ENCODE measurements at places on chromosomes 4 and X.

DNA sequence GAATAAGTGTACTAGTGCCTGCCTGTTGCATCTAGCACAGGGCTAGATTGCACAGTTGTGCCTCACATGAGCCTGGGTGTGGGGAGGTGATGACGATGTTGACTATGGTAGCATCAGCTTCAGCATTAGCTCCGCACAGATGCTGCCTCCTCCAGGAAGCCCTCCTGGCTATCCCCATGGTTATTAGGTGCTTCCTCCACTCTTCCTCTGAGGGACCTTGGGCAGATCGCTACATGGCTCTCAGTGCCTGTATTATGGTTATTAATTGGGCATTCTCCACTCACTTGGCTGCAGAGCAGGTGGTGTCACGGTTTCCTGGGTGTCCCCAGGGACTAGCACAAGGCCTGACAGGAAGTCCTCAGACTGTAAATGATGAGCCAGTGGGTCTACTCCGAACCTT, 325.6 kb downstream of the ARHGAP10 start:
- no peak for DNase-seq

DNA sequence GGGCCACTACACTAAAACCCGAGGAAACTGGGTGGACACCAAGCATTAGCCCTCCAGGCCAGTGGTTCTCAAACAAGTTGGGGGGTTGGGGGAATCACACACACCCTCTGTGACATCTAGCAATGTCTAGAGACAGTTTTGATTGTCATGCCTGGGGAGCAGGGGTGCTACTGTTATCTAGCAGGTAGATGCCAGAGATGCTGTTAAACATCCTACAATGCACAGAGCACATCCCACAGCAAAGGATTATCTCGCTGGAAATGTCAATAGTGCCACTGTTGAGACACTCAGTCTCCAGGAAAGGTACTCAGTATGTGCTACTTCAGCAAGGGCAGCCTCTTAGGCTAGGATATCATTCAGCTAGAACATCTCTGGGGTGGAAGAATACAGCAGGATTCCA, 1.3 kb downstream of the SMC1A start:
- DNase-seq, result no peak

DNA sequence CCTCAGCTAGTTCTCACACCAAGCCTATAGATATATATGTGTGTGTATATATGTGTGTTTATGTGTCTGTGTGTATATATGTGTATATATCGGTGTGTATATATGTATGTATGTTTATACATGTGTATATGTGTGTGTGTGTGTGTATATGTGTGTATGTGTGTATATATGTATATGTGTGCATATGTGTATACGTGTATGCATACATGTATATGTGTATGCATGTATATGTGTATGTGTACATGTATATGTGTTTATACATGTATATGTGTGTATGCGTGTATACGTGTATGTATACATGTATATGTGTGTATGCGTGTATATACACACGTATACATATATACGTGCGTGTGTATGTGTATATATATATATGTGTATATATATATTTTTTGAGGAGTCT, 18.3 kb downstream of the GTPBP6 start:
- no peak for DNase-seq

GRCh38 chr4:170057866-170058265, 31.7 kb upstream of the MFAP3L start:
- DNase-seq, result no peak

DNA sequence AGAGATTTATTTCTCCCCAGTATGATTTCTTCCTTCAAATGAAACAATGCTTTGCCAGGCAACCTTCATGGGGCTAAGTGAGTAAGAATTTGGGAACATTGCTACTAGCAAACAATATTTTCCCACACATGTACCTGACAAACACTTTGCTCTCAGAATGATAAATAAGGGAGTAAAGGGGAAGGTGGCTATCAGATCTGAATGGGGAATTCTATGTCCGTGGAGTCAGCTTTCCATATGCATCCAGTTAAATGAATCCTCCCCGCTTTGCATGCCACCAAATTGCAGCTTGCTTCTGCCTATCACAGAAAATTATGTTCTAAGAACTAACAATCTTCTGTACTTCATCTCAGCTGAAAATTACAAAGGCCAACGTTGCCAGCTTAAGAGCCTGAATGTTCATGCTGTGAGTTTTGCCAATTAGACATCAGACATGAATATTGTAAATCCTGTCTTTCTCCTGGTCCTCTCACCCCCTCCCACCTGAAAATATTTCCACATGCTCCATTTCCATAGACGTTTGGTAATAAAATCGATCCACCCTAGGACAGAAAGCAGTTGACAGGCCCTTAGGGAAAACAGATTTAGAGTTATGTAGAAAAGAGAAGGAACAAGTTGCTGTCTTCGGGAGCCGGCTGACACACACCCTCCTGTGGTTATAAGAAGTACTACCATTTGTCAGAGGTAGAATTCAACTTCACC, 6.3 kb downstream of the MEPE start:
- no peak for DNase-seq

DNA sequence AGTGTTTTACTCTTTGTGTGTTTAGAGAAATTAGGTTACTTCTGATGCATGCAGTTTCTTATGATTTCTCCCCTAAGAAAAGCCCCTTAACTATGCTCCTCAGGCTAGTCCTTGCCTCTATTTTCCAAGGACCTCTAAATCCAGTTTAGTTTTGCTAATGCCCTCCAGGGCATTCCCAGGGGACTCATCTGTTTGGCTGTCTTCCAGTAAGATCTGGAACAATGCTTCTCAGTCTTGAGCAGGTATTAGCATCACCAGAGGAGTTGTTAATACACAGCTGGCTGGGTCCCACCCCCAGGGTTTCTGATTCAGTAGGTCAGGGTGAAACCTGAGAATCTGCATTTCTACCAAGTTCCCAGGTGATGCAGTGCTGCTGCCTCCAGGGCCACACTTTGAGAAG, 56.9 kb downstream of the OTC start:
- DNase-seq, result no peak

DNA sequence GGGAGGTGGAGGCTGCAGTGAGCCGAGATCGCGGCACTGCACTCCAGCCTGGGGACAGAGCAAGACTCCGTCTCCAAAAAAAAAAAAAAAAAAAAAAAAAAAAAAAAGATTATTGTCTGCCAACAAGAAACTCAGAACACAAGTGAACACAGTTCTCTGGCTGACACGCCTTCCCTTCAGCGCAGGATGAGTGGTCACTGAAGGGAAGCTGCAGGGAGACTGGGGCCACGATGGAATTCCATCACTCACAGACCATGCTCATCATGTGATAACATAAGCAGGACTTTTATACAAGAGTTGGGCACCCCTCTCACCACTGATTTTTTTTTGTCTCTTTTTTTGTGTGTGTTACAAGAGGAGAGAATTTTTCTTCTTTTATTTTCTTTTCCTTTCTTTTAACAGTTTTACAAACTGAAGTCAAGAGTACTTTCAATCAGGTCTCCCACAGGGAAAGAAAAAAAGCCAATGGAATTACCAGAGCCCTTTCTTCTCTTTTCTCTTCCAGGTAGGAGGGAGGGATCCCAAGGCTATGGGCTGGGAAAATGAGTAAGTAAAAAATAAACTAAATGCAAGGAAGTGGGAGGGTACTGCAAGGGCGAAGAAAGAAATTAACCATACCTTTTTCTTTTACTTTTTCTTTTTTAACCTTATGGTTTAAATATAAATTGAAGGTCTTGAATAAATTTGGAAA, 435.6 kb downstream of the GPM6A start:
- DNase-seq, result no peak

- DNase-seq, result no peak
Observed at GRCh38 chr4:128538111-128538882, 250.7 kb upstream of the PGRMC2 start.

GRCh38 chrX:154738011-154738738, 12.7 kb downstream of the GAB3 start:
- peak; percentile 77 for DNase-seq

- DNase-seq, result no peak
Observed at GRCh38 chr4:108890484-108890881, 127.6 kb upstream of the ETNPPL start.

- no peak for DNase-seq
Observed at GRCh38 chr4:100657187-100657586, 139.4 kb upstream of the EMCN start.

DNA sequence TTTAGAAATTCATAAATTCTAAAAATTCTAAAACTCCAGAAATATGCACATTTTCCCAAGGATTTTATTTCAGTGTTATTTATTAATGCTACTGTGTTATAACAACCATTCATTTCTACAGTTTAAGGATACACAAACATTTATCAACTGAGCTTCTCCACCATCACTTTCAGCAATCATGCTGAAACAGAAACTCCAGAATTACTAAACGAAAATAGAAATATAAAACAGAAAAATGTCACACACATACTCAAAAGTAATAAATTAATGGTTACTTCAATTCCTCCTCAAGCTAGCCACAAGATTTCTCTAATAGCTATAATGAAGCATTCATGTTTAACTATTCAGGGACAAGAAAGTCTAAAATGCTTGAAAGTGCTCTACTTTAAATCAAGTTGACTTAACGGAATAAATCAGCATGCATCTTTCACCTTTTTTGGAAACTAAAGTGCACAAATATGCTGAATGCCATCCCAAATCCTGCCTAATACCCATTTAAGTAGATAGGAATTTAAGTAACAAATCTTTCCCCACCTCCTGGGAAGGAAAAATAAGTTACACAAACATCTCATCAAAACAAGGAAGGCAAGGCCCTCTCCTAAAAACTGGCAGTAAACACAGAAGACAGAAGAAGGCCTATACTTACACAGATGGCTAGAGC, 563 bp downstream of the FAM13A start:
- DNase-seq, result no peak

DNA sequence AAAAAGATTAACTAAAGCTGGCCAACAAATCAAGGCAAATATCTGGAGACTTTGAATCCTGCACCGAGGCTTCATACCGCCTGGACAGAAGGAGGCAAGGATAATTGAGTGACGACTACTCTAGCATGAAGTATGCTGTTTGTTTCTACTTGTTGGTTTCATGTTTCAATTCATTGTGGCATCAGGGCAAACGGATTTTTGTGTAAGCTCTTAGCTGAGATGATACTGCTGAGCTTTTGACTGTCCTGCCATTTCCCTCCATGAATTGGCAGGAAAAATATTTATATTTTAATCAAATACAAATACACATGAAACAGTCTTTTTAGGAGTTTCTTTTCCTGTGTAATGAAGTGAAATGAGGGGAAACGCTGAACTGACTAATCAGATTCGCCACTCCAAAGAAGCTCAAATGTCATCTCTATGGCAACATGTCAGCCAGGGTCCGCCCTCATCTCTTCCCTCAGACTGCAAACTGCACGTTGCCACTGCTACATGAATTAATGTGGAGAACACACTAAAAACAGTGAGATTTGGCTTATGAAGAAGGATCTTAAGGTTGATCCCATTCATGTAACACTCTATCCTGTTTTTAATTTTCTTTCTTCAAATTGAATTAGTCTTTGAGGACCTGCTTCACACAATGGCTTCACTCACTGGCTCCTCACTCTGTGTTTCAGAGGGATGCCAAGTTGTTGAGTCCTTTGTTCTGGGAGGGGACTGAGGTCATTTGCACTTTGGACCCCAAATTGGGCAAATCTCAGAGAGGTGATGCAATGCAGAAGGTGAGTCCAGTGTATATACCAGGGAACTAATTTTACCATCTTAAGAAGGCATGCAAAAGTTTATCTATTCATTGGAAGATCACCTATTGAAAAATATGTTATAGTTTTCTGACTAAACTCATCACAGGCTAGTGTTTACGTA, 149.6 kb upstream of the MID1 start:
- DNase-seq, result peak; percentile 64

DNA sequence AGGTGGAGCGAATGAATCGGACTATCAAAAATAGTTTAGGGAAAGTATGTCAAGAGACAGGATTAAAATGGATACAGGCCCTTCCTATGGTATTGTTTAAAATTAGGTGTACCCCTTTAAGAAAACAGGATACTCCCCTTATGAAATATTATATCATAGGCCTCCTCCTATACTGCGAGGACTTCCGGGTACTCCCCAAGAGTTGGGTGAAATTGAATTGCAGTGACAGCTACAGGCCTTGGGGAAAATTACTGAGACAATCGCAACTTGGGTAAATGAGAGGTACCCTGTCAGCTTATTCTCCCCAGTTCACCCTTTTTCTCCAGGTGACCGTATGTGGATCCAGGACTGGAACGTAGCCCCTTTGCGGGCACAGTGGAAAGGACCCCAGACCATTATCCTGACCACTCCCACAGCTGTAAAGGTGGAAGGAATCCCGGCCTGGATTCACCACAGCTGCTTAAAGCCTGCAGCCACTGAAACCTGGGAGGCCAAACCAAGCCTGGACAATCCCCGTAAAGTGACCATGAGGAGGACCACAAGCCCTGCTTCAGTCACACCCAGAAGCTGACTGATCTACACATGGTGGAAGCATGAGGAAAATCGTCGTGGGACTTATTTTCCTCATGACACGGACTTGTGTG, 1138.1 kb downstream of the ARAP2 start:
- no peak for DNase-seq

DNA sequence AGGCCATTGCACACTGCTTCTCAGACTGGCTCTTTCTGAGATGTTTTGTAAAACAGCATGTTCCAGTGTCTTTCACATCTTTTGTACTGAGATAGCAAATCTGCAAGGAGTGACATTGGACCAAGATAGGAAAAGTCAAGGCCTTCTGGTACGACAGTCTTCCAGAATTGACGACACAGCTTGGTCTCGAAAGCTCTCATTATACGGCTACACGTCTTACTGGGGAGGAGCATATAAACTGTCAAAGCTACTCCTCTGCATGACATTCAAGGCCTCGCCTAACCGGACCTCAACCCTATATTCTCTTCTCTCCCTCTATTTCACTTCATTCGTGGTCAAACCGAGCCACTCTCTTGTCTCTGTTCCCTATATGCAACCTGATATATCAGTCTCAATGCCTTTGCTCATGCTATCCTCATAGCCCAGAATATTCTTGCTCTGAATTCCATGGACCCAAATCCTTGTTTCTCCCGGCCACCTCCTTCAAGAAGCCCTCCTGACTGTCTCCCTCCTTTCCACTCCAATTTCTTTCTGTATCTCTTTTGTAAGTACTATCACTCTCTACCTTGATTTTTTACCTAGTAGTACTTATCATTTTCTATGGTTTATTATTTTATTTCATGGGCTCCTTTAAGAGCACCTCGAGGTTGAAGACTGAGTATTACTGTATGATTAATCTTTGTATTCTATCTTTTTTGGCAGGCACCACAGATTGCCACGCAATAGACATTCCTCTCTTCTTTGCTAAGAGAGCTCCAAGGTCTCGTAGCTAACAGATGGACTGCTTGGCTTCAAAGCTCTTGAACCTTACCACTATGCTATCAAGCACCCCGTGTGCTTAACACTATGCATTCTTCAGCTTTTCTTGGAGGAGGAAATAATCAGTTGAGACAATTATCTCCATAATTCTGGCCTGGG, 35.1 kb downstream of the RBM47 start:
- no peak for DNase-seq

GRCh38 chrX:50680990-50681389, 133.0 kb downstream of the SHROOM4 start:
- DNase-seq, result no peak

- no peak for DNase-seq
Observed at GRCh38 chr4:109494563-109494962, 60.9 kb downstream of the SEC24B start.

GRCh38 chrX:145190801-145191389, 56.4 kb upstream of the SPANXN1 start:
- DNase-seq, result no peak

- DNase-seq, result no peak
Observed at GRCh38 chr4:40789031-40789430, 39.3 kb downstream of the NSUN7 start.

- DNase-seq, result no peak
Observed at GRCh38 chrX:15786915-15787314, 3.4 kb upstream of the ZRSR2 start.

- peak; percentile 58 for DNase-seq
Observed at GRCh38 chrX:50812995-50813842, 775 bp downstream of the SHROOM4 start.

- DNase-seq, result no peak
Observed at GRCh38 chr4:184292877-184293276, 75.2 kb upstream of the ENPP6 start.
